ENCODE measurements at places on chromosomes 3 and 15.

DNA sequence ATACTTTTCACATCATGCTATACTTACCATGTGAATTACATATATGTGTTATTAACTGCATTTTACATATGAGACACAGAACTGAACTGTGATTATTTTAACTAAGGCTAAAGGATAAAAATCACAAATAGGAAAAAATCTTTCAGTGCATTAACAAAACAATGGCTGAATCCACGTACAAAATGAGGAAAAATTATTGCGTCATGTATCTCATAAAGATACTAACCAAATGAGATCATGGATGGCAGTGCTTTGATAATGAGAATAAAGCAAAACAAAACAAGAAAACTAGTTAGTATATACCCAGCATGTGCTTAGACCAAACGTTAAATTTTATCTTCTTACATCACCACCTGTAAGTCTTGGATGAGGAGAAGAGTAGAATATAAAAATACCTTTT lies 66.0 kb downstream of the SCAPER start:
- DNase-seq = no peak

DNA sequence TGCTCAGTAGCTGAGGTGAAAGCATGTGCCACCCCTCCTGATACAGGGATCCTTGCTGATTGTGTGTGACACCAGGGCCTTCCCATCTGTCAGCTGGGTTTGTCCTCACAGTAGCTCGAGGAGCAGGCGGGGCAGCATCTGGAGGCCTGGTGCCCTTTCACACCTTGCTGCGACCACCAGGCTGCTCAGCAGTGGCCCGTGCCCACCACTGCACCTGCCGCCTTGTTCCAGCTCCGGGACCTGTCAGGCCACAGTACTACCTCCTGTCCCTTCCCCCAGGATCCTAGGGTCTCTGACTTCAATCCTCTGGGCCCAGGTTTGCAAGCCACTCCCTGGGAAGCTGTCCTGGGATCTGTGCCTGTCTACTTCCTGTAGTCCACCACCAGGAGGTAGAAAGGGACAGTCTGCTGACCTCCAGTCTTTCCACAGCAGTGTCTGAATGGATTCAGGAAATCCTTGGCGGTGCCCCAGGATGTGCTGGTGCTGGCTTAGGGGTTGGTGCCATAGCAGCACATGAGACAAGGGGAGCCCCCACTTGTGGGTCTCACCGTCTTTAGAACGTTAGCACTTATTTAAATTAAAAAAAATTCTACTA lies 27.5 kb downstream of the APBA2 start:
- DNase-seq = no peak

- DNase-seq = no peak
Measured at GRCh38 chr15:36429707-36430106, 149.7 kb upstream of the CDIN1 start.

GRCh38 chr3:45124352-45124751 lies 21.8 kb downstream of the CDCP1 start:
- no peak for DNase-seq

GRCh38 chr3:28050885-28051284 lies 190.5 kb upstream of the CMC1 start:
- DNase-seq = no peak

DNA sequence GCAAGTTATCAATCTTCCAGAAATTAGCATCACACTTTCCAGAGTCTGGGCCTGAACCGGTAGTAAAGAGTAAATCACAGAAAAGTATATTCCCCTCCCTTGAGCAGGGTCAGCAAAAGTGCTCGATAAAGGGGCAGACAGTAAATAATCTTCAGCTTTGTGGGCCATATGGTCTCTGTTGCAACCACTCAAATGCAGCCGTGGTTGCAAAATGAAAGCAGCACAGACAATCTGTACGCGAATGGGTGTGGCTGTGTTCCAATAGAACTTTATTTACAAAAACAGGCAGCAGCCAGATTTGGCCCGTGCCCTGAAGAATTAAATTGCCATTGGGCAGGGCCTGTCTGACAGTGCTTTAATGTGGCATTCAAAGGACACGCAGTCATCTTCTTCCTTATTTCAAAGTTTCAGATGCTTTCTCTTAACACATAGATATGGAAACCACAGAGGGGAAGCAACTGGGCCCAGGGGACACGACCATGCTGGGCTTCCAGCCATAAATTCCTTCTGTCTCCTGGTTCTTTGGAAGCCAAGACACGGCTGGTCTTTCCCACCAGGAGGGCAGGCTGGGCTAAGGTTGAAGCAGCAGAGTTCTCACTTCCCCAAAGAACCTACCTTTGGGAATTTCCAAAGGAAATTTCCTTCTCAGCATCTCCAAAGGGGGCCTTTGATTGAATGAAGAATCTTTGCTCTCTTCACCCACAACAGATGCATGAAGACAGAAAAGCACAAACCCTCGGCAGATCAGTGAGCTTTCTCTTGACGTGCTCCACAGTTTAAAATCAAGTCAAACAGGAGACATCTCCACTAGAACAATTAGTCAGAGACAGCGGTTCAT lies 489.8 kb upstream of the PROK2 start:
- DNase-seq = no peak

GRCh38 chr3:55252921-55253320 lies 234.2 kb downstream of the WNT5A start:
- no peak for DNase-seq

DNA sequence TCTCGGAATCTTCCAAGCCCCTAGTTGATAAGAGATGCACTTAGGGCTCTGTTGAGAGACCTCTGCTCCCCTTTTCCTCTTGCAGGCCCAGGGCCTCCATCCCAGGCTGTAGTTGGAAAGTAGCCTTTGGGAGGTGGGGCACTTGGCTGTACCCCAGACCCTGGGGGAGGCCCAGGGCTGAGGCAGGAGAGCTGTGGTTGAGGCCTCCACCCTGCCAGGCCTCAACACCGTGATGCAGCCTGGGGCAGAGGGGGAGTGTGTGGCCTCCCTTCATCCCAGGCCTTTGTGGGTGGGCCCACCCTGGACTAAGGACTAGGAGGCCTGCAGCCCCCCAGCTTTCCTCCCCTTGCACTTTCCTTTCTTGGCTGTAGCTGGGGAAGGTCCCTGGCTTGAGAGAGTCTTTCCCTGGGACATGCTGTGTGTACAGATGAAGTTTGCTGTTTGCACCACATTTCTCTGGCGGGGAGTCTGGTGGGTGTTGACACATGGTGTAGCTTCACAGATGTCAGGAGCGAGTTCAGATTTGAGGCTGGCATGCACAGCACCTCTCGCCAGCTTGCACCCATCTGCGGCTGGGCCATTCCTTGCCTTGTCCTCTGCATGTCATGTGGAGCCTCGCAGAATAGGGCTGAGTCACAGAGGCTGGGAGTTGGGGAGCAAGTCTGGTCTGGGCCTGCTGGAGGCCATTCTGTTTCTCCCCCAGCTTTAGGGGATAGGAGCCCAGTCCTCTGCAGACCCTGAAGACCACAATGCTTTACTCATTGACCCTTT lies 13.7 kb downstream of the PLEKHO2 start:
- no peak for DNase-seq

DNA sequence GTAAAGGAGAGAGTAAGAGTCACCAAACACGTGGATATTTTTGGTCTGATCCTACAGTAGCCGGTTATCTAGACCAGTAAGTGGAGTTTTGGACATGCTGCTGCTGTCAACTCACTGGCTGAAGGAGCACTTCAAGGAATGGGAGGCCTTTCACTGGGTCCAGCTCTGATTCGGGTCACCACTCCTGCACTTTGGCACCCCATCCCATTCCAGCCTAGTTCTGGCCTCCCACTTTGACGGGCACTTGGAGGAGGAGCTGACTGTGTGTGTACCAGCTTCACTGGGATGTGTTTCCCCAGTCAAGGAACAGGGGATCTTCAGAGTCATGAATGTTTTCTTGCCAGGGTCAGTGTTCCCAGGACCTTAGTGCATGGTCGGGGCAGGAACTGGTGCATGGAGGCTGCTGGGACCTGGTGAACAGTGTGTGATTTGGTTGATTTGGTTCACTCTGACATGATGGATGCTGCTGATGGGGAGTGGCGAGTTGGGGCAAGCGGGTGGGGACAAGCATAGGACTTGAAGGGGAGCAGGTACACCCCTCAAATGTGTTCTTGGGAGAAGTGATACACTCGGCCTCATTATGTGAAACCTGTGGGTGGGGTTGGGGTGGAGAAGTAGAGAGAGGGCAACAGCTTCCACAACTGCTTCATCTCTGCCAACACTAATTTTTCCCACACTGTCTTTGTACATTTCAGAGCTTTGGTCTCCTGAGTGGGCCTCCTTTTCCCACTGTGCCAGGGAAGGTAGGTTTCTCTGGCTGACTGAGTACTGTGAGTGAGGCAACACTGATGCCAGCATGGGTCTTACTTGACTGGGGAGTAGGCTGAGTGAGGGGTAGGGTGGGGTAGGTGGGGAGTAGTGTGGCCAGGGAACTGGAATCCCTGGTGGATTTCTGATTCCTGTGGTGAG lies 64.0 kb downstream of the RGMA start:
- no peak for DNase-seq

GRCh38 chr3:40848421-40848820 lies 323.7 kb downstream of the ZNF621 start:
- no peak for DNase-seq

GRCh38 chr15:40108061-40108854 lies 421 bp downstream of the BMF start:
- no peak for DNase-seq

DNA sequence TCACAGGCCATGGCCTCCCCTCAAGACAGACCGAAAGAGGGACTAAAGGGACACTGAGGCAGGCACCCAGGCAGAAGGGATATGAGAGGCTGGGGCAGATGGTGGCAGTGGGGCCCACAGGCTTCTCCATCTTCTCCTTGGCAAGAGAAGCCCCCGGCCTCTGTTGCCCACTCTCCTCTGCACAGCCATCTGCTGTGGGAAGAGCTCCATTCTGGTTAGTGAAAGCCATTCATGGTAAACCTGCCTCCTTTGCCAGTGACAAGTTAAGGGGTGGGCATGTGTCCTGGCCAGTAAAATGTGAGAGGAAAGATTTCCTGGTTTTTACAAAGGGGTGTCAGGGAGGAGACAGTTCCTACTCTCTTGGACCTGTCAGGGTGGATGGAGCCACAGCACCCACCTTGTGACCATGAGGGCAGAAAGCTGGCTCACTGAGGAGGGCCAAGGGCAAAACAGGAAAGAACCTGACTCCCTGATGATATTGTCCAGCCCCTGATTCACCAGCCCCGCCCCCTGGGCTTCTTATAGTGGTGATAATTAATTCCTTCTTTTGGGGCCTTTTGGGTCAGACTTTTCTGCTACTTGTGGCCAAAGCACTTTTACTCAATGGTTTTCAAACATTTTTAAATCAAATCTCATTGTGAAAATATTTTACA lies 130.4 kb upstream of the SMAD3 start:
- no peak for DNase-seq

- DNase-seq = no peak
Measured at GRCh38 chr3:5305684-5305989, 118.1 kb downstream of the EDEM1 start.

- DNase-seq = no peak
Measured at GRCh38 chr15:100114571-100114970, 227.2 kb downstream of the ADAMTS17 start.

DNA sequence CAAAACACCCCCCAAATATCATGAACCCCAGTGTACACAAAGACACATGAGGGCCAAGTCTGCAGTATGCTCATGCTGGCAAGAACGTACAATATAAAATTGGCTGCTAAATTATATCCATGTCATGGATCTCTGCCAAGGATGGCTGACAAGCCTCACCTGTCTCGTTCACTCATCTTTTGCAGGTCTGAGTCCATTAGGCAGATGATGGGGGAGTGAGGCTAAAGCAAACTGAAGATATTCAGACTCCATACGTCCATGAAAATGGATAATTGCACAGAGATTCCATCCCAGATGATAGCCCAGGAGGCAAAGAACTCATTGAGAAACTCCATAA lies 122.3 kb upstream of the PTPRG start:
- DNase-seq = no peak

- DNase-seq = no peak
Measured at GRCh38 chr3:17741621-17742101, 770 bp downstream of the TBC1D5 start.

DNA sequence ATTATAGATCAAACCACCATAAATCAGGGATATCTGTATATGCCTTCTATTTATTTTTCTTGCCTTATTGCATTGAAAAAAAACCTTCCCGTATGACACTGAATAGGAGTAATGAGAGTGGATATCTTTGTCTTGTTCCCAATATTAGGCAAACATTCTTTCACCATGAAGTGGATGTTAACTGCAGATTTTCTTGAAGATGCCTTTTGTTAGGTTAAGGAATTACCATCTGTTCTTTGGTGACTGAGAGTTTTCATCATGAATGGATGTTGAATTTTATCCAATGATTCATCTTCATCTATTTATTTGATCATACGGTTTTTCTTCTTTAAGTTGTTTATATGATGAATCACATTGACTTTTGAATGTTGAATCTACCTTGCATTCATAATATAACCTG lies 47.1 kb upstream of the MECOM start:
- no peak for DNase-seq

DNA sequence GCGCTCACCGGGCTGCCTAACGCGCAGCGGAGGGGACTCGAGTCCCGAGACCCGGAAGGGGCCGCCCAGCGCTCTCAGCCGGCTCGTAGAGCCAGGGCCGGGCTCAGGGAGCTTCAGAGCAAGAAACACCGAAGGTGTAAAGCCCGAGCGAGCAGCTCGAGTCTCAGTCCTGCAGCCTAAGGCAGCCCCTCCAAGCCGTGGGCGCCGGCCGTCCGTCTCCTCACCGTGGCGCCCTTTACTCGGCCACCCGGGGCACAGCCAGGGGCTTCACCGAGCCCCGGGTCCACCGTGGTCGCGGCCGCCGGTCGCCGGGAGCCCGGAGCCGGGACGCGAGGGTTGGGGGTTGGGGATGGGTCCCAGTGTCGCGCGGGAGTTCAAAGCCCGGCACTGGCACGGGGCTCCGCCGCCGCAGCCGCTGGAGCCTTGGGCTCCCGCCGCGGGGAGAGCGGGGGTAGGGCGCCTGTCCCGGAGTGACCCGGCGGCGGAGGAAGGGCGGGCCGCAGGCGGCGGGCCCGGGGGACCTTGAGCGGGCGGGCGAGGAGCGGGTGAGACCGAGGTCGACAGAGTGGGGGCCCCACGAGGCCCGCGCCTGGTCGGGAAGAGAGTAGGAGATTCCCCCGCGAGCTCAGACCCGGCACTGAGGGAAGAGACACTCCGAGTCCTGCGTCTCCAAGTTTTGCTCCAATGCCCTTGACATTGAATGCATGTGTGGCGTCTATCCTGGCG lies 26.9 kb upstream of the THRB start:
- DNase-seq = no peak

DNA sequence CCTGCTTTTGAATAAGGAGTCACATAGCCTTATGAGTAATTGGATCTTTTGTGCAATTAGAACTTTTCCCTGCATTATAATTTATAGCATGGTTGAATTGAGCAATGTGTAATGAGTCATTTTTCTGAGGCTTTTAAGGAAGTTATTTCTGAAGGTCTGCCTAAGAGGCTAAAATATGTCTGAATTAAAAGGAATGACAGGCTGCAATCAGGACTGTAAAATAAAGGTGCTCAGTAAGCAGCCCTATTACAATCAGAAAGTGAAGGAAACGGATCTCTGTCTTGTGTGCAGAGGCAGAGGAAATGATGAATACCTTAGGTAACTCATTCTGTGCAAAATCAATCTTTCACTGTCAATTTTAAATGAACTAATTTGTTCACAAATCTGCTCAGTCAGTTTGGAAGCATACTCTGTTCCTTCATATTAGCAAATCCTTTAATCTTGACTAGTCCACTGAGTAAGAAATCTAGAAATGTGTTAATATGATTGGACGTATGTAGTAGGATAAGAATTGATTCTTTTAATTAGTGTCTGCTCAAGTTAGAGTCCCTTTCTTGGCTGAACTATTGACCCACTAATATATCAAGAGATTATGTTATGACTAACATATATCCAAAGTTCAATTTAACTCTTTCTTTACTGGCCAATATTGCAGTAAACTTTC lies 290.1 kb downstream of the ZIC1 start:
- no peak for DNase-seq

- DNase-seq = no peak
Measured at GRCh38 chr3:89488800-89489580, 381.6 kb downstream of the EPHA3 start.

All from stimulated activated CD8-positive, alpha-beta memory T cell treated with anti-CD3 and anti-CD28 coated beads, Interleukin-15, amount 100 ng/mL, for 24 hours (primary cell).